ENCODE measurements at places on chromosomes 16 and 17.
A peak's percentile ranks its signal among the peaks of the same experiment; 100 is the strongest.

DNA sequence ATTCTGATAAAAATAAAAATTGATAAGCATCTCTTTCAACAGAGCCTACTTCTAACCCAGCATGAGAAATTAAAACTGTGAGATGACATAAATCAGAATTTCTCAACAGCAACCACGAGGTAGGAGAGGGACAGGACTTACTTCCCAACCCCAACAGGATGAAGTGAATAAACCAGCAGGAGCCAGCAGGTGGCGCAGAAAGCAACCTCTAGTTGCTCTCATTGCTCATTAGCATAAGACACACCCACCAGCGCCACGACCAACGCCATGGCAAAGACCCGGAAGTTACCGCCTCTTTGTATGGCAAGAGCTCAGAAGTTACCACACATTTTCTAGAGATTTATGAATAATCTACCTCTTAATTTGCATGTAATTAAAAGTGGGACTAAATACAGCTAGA lies 189.4 kb upstream of the CDH8 start:
- DNase-seq, result peak; percentile 5

DNA sequence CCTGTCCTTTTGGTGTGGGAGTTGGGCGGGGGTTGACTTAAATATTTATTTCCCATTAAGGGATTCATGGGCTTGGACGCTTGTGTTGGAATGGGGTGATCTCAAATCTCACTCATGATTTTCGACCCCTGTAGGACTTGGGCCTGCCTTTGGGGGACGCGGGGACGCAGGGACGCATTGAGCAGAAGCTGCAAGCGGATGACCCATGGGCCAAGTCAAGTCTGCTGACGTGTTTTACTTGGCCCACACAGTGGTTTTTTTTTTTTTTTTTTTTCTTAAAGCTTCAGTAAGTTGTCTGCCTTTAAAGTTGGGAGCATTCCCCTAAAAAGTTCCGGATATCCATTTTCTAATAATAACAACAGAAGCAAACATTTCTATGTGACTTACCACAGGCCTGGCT lies 28.9 kb downstream of the CMIP start:
- no peak for DNase-seq

DNA sequence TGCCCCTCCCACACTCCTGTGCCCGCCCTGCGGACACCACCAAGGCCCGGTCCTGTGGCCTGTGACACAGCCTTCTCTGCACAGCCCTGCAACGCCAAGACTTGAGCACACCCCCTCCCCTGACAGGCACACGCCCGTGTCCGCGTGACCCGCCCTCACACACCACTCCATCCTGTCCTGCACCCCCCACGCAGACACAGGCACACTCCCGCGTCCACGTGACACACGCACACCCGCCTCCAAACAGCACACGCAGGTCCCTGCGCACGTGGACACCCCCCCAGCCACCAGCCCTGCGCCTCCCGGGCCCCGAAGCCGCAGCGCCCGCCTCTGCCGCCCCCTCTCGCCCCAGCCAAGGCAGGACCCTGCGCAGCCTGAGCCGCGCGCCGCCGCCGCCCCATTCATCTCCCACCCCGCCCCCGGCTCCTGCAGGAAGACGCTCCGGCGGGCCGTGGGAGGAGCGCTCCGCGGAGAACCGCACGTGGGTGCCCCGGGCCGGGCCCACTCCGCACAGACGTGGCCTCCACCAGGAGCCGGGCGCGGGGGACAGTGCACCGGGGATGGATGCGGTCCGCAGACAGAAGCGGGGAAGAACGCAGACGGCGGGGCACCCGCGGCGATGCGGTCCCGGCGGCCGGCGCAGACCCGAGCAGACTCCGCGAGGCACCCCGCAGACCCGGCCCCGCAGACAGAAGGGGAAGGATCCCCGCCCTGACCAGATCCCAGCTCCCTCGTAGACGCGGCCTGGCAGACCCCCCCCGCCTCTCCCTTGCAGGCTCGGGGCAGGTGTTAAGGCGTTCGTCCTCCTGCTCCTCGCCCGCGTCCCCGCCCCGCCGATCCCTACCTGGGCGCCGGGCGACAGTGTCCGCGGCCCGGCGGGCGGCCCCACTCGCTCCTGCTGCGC lies 506 bp downstream of the CAMKK1 start:
- DNase-seq, result no peak

- DNase-seq, result no peak
These were observed 19.6 kb downstream of the TMC6 start for GRCh38 chr17:78108726-78109488.

DNA sequence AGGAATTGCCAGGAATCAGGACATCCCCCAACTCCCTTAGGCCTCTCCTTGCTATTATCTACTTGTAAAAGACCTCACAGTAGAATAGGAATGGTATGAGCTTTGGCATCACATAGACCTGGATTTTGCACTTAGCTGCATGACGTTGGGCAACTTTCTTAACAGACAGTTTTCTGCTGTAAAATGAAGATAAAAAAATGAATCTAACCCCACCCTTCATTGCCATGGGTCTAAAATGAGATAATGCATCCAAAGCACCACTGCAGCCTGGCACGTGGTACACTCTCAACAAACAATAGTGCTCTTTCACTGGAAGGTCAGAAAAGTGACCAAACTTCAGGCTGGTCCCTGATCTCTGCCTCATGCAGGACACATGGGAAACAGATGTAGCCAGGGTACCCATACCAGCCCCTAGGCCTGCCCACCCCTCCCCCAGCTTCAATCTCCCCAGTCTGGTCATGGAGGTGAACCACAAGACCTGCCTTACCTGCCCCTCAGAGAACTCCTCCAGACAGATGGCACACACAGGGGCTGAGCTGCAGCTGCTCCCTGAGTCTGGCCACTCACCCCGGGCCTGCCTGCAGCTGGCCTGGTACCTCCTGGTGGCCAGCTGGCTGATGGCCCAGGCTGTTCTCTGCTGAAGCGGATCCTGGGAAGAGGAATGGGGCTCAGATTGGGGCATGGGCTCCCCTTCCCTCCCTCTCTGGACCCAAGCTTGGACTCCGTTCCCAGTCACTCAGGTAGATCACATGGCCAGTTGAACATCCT lies 8.5 kb upstream of the SUPT4H1 start:
- no peak for DNase-seq

GRCh38 chr17:72173499-72174116 lies 52.8 kb downstream of the SOX9 start:
- DNase-seq, result no peak

DNA sequence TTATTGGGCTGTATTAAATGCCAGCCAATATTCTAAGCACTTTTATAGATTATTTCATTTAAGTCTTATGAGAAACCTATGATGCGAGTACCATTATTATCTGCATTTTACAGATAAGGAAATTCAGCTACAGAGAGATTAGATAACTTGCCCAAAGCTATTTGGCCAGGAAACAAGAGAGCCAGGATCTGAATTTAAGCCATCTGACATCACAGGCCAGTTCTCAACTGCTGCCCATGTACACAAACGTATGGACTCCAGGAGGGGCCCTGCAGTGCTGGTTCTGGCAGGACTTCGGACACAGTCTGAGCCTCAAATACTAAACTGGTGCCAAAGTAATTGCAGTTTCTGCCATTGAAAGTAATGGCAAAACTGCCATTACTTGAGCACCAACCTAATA lies 40.2 kb downstream of the CPPED1 start:
- no peak for DNase-seq

DNA sequence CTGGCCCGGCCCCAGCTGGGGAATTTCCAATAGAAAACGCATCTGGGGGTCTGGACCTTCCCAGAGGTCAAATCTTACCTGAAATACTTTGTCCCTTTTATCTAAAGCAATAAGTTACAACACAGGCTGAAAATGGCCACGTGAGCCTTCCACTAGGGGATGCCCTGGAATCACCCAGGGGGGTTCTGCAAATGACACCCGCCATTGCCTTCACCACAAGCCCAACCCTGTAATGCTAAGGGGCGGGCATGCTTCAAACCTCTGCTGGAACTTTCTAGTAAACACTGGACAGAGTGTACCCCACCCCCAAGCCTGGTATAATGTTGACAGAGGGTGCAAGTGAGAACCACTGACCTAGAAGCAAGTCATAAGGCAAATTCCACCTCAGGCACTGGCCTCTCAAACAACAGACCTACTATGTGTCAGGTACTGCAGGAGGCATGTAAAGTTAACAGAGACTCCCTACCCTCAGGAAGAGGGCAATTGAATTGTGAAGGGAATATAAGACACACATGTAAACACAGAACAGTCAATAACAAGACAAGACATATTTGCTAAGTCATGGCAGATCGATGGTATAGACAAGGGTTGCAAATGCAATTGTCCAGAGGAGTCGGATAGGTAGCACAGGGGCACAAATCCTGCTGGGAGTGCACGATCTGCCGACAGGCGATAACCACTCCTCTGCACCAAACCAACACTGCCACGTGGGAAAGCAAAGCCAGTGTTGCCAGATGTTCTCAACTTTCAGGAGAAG lies 59.0 kb downstream of the ARHGAP17 start:
- DNase-seq, result no peak

GRCh38 chr16:19135201-19135842 lies 21.6 kb downstream of the ITPRIPL2 start:
- no peak for DNase-seq

GRCh38 chr17:74206332-74206818 lies 2.9 kb downstream of the RPL38 start:
- DNase-seq, result no peak

- DNase-seq, result no peak
These were observed 11.2 kb downstream of the PRAC1 start for GRCh38 chr17:48711128-48711527.

DNA sequence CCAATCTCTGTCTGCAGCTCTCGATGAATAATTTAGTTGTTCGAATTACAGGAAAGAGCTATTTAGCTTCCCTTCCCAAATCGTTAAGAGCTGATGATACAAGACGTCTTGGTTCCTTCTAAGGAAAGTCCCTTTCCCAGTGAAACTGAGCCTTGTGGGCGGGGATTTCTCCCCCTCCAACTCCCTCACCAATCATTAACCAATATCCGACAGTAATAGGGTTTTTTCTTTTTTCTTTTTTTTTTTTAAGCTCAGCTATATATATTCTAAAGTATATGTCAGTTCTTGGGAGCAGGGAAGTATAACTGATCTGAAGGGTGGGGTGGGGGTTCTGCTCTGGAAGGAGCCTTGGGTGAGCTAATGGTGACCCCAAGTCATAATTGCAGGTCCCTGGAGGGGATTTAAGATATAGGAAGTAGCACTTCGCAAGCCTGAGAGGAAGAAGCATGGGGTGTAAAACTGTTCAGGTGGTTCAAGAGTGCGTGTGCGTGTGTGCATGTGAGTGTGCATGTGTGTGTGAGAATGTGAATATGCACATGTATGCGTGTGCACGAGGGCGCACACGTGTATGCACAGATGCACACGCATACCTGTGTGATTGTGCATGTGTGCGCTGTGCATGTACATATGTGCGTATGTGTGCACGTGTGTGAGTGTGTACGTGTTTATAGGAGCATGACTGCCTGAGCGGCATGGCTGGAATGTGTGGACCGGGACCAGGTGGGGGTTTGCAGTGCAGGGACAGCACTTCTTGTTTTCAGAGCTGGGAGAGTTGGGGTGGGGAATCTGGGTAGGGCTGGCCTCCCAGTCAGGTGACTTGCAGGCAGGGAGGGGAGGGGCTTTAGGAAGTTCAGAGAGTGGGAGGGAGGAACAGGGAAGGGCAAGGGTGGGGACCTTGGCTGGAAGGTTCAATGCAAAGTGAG lies 42.7 kb downstream of the SOCS3 start:
- peak; percentile 79 for DNase-seq

All from renal cortex interstitium (tissue), 15 donors.